SHP77 treated with DMSO at 0.1 percent for 48 hours (cell line): ENCODE measurements at places on chromosomes 2 and 18.

- DNase-seq = no peak
Measured at GRCh38 chr2:104434966-104435365, 418.9 kb upstream of the POU3F3 start.

DNA sequence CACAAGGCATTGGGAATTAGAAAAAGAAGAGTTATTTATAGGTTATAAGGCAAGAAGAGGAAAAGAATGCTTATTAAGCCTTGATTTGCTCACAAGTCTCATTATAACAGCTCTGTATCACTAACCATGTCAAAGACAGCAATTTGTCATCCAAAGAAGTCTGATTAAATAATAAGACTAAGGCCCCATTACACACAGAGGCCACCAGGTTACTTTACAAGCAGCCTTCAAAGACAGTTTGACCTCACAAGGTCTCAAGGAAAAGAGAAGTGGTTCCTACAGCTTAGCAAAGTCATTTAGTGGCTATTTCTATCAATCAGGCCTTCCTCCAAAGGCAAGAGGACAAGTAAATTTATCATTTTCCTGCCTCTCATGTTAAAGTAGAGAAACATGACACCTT is 188.5 kb downstream of the MBD2 start:
- DNase-seq = no peak

- DNase-seq = peak; percentile 8
Measured at GRCh38 chr18:28961669-28962228, 784.8 kb upstream of the CDH2 start.

GRCh38 chr2:193824474-193824873 is 1629.7 kb upstream of the TMEFF2 start:
- no peak for DNase-seq

GRCh38 chr18:56568986-56569385 is 69.4 kb downstream of the TXNL1 start:
- DNase-seq = no peak

GRCh38 chr2:189783451-189783926 is 650 bp downstream of the ORMDL1 start:
- no peak for DNase-seq

DNA sequence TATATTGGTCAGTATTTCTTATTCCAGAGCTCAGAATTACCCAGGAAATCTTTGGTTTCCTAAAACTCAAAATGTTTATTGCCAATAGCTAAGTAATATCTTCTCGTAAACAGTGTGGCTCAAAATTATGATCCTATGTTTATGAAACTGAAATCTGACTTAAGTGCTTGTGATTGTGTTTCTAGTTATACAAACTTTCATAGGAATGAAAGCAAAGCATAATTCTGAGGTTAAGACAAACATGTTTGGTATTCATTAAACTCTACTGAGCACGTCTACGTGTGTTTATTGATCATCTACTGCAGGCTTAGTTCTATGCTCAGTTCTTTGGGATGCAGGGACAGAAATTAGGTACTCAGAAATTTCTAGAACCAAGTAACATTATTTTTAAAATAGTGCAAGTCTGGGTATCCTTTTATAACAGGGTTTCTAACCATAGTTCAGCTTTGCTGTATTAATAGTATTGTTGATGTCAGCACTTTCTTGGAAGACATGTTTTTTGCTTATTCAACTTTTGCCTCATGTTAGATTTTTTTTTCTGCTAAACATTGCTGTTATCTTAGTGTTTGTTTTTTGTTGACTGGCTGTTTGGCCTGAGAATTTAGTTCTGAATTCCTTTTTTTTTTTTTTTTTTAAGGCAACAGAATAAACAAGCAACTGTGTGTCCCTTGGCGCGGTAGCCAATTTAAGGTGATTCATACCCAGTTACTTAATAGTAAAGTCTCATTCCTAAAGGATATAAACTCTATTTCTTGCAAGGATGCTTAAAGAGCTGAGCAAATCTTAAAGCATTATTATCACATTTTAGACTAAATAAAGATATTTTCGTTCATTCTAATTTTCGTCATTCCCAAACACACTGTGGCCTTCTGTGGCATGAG is 31.3 kb downstream of the PTPRM start:
- no peak for DNase-seq

- DNase-seq = no peak
Measured at GRCh38 chr2:233091595-233092375, 31.6 kb downstream of the INPP5D start.

- no peak for DNase-seq
Measured at GRCh38 chr2:221671515-221671914, 99.4 kb upstream of the EPHA4 start.

DNA sequence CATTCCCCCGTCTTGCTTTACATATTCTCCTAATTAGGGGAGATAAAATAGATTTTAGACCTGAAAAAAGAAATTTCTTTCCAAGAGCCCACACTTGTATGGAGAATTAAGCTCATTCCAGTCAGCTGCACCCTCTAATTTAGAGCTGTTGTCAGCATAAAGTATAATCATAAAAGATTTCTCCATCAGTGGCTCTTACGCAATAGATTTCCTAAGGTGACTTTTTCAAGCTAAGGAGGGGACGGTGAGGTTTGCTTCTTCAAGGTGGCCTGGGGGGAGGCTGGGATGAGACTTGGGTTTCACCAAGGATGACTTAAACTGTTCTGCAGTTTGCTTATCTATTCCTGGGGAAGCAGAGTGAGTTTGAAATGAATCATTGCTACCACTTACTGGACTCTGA is 426.2 kb downstream of the NBAS start:
- no peak for DNase-seq

DNA sequence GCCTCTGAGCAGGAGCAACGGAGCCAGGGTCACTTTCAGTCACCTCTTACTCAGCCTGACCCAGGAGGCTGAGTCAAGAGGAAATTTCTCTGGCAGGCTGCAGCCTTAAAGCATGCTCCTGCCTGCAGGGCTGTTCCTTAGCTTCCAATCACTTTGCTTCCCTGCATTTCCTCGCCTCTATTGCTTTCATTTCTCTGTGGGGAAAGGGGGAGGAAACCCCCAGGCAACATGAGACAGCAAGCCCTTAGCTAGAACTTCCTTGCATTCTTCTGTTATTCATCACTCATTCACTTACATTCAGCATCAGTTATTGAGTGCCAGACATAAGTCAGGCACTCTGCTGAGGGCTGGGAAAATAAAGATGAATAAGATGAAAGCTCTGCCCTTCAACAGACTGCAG is 13.0 kb downstream of the XDH start:
- no peak for DNase-seq

DNA sequence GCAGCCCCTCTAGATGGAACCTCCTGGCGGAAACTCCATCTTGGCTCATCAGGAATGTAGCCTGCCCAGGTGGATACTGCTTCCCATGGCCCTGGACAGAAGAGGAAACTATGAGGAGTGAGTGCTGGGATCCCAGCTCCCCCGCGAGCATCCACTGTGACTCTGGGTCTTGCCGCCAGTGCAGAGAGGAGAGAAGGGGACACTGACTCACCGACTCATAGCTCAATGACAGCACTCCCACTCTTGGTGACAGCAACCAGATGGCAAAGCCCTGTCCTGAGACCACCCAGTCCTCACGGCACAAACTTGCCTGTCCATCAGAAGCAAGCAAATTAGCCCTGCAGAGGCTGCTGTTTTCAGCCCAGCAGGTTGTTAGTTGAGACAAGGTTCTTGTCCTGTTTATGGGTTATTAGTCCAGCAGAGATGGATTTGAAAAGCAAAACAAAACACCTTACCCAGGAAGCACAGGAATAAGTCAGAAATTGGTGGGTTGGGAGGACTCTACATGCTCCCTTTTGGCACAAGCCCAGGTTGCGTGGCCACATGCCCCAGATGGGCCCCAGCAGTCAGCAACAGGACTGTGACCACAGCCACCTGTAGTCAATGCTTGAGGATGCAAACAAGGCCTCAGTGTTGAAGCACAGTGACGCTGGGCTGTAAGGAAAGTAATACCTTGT is 111.5 kb upstream of the GLI2 start:
- no peak for DNase-seq

GRCh38 chr2:172285010-172285621 is 142.3 kb upstream of the ITGA6 start:
- DNase-seq = no peak

DNA sequence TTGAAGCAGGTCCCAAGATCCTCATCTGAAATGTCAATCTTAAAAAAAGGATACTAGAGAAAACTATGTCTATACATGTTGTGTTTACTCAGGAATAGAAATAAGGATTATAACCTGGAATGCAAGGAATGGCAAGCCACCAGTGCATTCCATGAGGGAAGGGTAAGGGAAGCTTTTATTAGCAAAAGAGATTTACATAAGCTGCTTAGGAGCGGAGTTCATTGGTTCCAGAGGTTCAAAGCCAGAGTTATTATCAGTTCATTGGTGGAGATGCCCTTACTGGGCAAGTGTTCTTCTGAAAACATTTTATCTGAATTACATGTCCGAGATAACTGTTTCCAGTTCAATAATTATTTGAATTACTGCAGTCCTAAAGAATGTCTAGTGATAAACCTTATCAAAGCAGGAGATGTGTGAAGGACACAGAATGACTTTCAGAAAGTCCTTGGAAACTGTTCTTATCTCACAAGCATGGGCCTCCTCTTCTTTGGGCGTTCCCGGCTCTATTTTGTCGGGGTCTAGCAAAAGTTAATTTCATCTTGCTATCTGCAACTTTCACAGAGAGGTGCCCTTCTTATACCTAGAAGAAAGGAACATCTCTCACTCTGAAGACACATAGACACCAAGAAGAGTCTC is 23.5 kb downstream of the COMMD1 start:
- DNase-seq = no peak

DNA sequence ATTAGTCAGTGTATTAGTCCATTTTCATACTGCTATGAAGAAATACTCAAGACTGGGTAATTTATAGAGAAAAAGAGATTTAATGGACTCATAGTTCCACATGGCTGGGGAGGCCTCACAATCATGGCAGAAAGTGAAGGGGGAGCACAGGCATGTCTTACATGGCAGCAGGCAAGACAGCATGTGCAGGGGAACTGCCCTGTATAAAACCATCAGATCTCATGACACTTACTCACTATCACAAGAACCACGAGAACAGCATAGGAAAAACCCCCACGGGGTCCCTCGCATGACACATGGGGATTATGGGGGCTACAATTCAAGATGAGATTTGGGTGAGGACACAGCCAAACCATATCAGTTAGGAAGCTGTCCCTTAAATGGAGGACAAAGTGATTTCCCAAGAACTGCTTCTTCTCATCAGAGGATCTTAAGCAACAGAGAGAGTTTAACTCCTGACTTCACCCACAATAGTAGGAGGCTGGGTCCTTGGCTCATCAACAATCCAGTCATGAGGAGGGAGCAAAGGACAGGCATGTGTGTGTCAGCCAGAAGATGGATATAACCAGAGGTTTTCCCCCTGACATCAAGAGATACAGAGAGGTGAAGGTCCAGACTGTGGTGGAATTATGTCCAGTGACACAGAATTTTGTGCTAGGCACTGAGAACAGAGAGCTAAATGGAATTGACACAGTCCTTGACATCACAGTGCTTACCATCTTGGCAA is 203.8 kb upstream of the SH3BP4 start:
- no peak for DNase-seq

- DNase-seq = no peak
Measured at GRCh38 chr2:178990533-178991241, 59.2 kb downstream of the CCDC141 start.

GRCh38 chr2:62740221-62740620 is 34.7 kb downstream of the EHBP1 start:
- no peak for DNase-seq

- DNase-seq = peak; percentile 8
Measured at GRCh38 chr2:29923110-29923721, 1.8 kb upstream of the ALK start.

DNA sequence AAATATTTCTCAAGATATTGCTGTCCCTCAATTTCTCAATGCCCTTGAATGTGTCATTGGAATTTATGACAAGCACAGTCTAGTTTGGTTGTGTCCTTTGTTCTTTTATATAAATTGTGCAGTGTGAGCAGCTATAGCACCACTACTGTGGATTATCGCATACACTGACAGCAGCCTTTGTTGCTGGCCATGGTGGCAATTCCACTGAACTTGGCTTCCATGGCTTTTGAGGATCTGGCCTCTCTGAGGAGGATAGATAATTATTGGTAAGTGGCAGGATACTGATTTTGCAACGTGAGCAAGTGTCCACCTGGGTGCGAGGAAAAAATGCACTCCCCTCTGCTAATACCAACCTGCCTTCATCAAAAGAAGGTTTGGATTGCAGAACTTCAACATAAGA is 84.0 kb downstream of the RDH14 start:
- DNase-seq = no peak

DNA sequence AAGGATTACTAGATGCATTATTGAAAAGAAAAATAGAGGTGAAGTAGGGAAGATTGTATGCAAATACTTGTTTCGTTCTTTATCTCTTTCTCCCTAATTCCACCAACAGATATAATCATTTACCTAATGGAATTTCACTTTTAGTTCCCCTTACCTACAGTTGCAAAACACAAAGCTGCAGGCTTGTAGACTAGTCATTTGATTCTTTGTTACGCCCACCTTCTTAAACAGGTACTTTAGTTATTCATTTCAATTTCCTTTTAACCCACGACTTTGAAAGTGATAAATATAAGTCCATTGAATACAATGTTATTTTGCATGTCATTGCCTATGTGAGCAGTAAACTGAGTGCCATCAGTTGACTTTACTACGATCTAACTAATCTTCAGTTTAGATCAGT is 3.9 kb upstream of the HRH4 start:
- DNase-seq = no peak

- DNase-seq = no peak
Measured at GRCh38 chr2:64906853-64907536, 82.2 kb upstream of the SLC1A4 start.

- DNase-seq = no peak
Measured at GRCh38 chr2:5546181-5546580, 146.0 kb upstream of the SOX11 start.

GRCh38 chr2:54691445-54692135 is 31.9 kb upstream of the EML6 start:
- no peak for DNase-seq

DNA sequence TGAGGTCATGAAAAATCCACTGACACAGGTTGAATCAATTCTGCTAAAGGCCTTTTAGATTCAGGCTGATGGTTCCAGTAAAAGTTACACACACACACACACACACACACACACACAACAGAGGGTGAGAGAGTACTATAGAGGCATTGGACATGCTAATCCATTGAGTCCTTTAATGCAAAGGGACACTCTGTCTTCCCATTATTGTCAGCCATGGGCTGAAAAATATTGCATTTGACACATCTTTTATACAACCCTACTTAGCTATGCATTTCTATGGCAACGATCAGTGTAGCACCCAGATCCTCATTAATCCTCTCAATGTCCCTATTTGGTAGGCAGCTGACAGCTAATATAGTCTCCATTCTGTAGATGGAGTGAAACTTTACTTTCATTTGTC is 440.8 kb upstream of the RGPD4 start:
- no peak for DNase-seq

GRCh38 chr2:156396126-156396525 is 40.1 kb upstream of the GPD2 start:
- DNase-seq = no peak

GRCh38 chr18:35458271-35458670 is 39.5 kb downstream of the INO80C start:
- no peak for DNase-seq

- no peak for DNase-seq
Measured at GRCh38 chr2:205505371-205505770, 176.9 kb upstream of the NRP2 start.

- DNase-seq = no peak
Measured at GRCh38 chr2:236351966-236352525, 87.8 kb upstream of the ASB18 start.

- no peak for DNase-seq
Measured at GRCh38 chr2:7971841-7972240, 710.0 kb upstream of the ID2 start.
